ENCODE measurements at places on chromosomes 11 and 22.

DNA sequence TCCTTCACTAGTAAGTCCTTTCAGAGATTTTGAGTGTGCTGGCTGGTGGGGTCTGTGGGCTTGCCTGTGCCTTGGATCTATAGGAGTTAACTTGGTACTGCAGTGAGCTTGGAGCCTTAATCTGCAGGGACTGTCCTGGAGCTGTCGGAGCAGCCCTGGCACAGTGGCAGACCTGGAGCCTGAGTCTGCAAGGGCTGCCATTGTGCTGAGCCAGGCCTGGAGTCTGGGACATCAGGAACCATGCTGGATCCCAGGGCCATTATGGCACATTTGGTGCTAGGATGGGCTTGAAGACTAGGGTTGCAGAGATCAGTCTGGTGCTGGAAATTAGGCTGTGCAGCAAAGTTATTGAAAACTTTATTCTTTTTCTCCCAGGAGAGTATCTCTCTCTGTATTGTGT is 665.4 kb downstream of the METTL15 start:
- no peak for DNase-seq

DNA sequence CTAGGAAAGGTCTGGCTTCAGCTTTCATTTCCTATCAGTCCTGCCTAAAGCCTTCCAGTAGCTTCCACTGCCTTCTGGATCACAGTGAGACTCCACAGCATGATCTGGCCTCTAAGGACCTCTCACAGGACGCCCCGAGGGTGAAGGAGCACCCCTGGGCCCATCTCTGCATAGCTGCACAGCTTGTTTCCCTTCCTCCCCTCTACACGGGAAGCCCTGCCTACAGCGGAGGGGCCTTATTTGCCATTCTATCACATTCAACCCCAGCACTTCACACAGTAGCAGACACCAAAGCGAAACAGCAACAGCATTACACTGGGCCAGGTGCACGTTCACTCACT is 162.3 kb upstream of the GRK3 start:
- DNase-seq = no peak

DNA sequence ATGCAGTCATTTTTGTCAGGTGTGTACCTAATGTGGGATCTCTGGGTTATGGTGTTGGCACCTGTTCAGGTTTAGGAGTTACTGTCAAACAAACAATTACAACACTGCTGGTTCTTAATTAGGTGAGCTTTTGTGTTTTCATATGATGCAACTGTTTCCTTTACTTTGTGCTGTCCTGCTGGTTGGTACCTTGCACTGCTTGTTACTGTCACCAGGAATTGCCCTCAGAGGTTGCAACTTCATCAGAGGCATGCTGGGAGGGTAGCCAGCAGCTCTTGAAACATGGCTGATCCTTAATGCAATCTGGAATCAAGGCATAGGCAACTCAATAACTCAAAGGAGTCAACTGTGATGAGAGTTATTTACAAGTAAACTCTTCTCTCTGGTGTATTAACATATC is 400.3 kb downstream of the MIAT start:
- DNase-seq = no peak

GRCh38 chr11:71333473-71333872 is 81.1 kb upstream of the SHANK2 start:
- DNase-seq = no peak

GRCh38 chr11:72350752-72351151 is 83.6 kb downstream of the CLPB start:
- DNase-seq = no peak

GRCh38 chr11:40787224-40787623 is 672.2 kb downstream of the LRRC4C start:
- DNase-seq = no peak

- DNase-seq = no peak
Measured at GRCh38 chr11:66970371-66970806, 4.7 kb upstream of the C11orf86 start.

GRCh38 chr11:20840341-20840740 is 171.0 kb downstream of the NELL1 start:
- DNase-seq = no peak

- peak; percentile 59 for DNase-seq
Measured at GRCh38 chr11:118443590-118444218, 7.4 kb downstream of the KMT2A start.

- no peak for DNase-seq
Measured at GRCh38 chr11:125025968-125026367, 37.1 kb upstream of the SLC37A2 start.

DNA sequence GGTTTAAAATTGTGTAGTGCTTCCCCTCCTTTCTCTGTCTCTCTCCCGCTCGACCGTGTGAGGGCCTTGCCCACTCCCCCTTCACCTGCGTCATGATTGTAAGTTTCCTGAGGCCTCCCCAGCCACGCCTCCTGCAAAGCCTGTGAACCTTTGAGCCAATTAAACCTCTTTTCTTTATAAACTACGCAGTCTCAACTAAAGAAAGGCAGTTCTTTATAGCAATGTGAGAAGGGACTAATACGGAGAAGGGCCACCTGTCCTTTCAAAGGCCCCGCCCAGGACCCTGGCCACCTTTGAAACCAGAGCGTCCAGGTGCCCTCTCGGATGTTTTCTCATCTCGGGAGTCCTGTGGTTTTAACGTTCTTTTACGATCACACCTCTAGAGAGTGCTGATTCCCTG is 741.5 kb downstream of the BRD1 start:
- no peak for DNase-seq

GRCh38 chr22:19821523-19822300 is 33.0 kb downstream of the GNB1L start:
- no peak for DNase-seq

GRCh38 chr11:110830344-110830743 is 118.1 kb upstream of the ARHGAP20 start:
- no peak for DNase-seq

DNA sequence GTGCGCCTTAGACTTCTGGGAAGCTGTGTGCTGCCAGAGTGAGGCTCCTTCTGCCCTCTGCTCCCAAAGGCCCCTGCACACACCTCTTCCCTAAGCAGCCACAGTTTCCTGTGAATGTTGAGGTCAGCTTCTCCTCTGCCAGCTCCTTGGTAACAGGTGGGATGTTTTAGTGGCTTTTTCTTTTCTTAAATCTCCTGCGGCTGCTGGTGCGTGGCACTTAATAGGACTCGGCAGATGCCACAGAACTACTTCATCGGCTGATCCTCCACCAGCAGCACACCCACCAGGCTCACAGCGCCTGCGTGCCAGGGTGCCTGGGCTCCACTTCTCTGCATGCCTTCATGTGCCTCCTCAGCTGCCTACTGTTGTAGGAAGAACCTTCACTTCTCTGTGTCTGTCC is 87.8 kb downstream of the RCN1 start:
- DNase-seq = no peak

- DNase-seq = no peak
Measured at GRCh38 chr11:19501631-19502030, 211.0 kb upstream of the NAV2 start.

DNA sequence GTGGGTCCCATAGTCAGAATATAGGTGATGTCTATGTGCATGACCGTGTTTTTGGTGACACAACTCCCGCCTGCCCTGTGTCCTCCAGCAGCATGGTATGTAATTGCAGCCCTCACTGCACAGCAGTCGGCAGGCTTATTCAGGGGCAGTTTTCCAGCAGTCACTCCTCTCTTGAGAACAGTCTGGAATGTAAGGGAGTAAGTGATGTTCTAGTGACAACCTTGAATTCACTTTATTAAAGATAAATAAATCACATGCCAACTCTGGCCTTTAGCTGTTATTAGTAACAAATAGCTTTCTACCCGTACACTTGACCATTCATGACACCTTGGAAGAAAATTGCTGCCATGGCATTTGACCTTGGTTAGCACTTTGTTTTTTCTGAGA is 27.9 kb downstream of the ZNRF3 start:
- DNase-seq = no peak

GRCh38 chr22:46583571-46583970 is 36.6 kb upstream of the GRAMD4 start:
- no peak for DNase-seq
